ENCODE measurements at places on chromosomes 1 and 21.

DNA sequence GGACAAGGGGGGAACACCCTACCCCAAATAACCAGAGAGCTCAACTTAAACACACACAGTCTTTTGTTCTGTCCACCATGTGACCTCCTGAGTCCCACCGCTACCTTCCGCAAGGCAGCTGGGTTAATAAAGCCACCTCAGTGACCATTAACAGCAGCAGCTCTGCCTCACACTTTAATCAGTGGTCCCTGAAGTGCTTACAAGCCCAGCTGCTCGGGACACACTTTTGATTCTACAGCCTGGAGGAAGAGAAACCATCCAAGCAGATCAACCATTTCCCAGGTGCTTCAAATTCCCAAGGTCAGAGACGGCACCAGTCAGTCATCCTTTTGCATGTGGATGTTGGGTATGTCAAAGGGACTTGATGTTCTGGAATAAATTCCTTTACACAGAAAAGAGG lies 70.1 kb downstream of the KCNJ15 start:
- no peak for DNase-seq

- DNase-seq = no peak
Observed at GRCh38 chr1:174041369-174041768, 19.2 kb upstream of the RC3H1 start.

DNA sequence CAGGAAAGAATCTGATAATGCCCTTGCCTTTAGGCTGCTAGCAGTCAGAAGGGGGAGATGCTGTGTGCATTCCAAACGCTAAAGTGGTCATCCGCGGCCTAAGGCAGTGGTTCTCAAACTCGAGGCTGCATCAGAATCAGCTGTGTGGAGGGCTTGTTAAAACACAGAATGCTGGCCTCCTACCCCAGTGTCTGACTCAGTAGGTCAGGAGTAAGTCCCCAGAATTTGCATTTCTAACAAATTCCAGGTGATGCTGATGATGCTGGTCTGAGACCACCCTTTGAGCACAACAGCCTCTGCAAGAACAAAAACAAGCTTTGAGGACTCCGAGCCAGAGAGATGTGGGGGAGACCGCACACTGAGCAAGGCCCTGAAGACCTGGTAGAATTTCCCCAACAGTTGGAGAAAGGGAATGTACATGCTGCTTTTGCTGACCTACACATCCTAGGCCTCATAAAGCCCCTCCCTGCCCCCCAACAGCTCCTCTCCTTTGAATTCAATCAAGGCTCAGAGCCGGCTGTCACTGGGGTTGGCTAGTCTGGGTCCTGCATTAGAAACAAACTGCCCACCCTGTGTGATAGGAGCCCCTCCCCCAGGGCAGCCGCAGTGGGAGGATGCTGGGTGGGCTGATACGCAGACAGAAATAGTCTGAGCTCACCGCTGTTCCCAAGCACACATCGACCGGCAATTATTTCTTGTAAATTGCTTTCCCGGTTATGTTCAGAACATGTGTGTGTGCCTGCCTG lies 27.1 kb downstream of the SHISAL2A start:
- DNase-seq = no peak

- no peak for DNase-seq
Observed at GRCh38 chr1:89309828-89310227, 37.2 kb upstream of the GBP5 start.

DNA sequence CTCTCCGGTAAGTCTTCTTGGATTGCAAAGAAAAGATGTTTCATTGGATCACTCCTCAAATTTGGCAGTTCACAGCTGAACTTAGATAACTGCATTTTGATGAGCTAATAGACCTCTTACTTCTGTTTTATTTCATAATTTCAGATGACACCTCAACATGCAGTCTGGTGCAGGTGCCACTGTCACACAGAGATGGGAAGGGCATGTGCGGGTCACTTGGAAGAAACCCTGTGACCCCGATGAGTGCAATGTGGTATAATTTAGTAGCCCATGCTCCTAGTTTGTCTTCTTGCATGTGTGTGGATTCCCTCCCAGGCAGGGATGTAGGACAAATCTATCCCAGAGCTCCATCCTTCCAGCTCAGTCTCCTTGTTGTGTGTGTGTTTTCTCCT lies 481 bp upstream of the SLAMF1 start:
- DNase-seq = no peak

DNA sequence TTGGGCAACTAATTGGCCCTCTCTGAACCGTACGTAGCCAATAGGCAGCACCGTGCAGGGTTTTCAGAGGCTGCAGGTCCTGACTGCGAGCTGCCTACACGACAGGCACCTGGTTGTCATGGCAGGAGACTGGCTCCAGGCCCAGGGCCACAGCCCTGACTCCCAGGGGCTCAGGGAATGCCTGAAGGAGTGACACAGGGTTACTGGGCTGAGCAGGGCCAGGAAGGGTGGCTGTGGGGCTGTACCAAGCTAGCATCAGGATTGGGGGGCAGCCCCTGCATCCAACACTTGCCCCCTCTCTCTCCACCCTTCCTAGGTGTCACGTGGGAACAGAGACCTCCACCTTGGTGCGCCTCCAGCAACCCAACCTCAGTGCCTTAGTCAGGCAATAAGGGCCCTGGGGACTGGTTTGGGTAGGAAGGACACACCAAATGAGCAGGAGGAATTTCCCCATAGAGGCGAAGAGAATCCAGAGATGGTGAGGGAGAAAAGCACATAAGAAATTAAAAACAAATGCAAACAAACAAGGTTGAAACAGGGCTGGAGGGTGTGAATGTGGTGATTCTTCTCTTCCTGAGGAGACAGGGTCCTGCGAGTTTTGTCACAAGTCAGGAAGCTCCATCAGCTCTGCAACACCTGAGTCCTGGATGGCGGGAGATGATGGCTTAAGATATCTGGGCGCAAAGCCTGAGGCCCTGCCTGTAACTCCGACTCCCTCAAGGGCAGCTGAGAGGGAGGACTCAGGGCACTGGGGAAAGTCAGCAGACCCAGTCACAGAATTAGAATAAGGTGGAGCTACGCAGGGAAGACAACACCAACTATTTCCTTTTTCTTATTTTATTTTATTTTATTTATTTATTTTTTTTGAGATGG lies 19.7 kb upstream of the RNU1-4 start:
- DNase-seq = no peak

DNA sequence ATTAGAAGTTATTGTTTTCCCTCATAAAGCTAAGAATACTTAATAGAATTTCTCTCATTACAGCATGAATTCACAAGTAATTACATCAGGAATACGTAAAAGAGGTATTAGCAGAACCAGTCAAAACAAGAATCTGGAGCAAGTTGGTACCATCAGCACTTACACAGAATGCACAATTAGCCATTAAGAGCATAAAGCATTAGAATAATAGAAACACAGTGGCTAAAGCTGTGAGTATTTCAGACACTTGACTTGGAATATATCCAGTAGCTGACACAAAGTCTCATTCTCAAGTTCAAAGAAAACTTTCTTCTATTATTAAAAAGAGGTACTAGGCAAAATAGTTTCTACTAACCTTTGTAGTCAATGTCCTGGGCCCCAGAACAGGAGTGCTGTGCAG lies 49.6 kb downstream of the KRTAP19-8 start:
- DNase-seq = no peak

- DNase-seq = no peak
Observed at GRCh38 chr21:14403681-14404318, 20.9 kb upstream of the HSPA13 start.

DNA sequence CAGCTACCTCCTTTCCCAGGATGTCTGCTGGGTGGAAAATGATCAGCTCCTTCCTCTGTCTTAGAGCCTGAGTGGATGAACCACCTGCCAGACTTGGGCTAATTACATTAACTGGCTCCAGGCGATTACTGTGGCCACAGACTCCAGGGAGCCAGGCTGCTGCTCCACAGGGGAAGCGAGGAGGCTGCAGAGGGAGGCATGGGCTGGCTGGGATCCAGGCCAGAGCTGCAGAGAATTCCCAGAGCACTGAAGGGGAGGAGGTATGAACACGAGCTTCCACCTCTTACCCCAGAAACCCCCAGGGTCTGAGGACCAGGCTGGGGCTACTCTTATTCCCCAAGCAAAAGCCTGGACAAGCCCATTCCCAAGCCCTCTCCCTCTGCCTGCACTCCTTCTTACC lies 136.0 kb upstream of the KLHDC7A start:
- no peak for DNase-seq

DNA sequence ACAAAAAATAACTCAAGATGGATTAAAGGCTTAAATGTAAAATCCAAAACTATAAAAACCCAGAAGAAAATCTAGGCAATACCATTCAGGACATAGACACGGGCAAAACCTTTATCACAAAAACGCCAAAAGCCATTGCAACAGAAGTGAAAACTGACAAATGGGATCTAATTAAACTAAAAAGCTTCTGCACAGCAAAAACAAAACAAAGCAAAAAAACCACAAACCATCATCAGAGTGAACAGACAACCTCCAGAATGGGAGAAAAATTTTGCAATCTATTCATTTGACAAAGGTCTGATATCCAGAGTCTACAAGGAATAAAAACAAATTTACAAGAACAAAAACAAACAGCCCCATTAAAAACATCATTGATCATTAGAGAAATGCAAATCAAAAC lies 4.5 kb upstream of the PGBD2 start:
- DNase-seq = no peak

- DNase-seq = no peak
Observed at GRCh38 chr1:117169871-117170596, 40.7 kb downstream of the VTCN1 start.

DNA sequence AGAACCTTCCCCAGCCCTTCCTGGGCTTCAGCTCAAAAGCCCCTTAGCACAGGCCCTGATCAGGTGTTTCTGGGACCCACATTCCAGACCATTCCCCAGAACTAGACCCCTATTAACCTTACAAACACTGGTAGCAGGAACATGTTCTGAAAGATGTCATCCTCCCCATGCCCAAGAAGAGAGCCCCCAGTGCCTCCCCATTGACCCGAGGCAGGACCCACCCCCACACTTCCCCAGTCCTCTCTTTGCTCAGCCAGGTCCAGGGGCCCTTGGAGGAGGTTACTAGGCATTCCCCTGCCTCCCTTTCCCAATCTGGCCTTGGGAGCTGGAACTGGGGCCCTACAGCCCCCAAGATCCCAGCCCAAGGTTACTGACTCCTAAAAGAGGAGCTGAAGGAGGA lies 38.9 kb upstream of the HMGB4 start:
- no peak for DNase-seq

All from activated CD4-positive, alpha-beta T cell treated with anti-CD3 and anti-CD28 coated beads for 24 hours (primary cell).